Spleen (tissue), 13 donors: ENCODE measurements at places on chromosomes 12 and 14. TPM values are rescaled to one million over a fixed set of nuclear protein-coding genes. Genes with fewer than 3 reads are reported as not detected.

GRCh38 chr14:101276309-101277091, 284.8 kb upstream of the DIO3 start:
- H3K27me3 ChIP-seq, result no peaks in the 10 kb centered on the region
- no peak overlapping the region for H3K27ac ChIP-seq
- no peak overlapping the region for H3K4me3 ChIP-seq
- no peaks in the 10 kb centered on the region for H3K4me1 ChIP-seq
- H3K36me3 ChIP-seq, result no peaks in the 10 kb centered on the region
- no peak for DNase-seq

PROX2 gene
- total RNA-seq, result not detected

DNA sequence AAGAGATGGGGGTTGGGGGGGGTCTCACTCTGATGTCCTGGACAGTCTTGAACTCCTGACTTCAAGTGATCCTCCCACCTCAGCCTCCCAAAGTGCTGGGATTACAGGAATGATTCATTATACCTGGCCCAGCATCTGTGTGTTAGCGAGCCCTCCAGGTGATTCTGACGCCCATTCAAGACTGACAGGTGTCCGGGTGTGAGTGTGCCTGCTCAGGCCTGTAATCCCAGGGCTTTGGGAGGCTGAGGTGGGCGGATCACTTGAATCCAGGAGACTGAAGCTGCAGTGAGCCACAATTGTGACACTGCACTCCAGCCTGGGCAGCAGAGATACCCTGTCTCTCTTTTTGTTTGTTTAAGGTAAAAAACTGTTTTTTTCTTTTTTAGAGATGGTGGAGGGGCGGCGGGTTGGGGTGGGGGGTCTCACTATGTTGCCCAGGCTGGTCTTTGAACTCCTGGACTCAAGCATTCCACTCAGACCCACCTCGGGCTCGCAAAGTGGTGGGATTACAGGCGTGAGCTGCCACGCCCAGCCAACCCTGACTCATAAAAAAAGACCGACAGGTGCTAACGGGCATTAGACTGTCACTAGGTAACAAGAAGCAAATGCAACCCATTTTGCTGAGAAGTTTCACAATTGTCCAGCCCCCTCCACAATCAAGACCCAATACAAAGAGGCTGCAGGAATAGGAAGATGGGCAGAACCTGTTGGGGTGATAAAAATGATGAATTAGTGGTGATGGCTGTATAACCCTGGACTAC, 4.7 kb downstream of the VSIG10 start:
- peaks cover 20% of the 10 kb centered on the region for H3K4me1 ChIP-seq
- H3K27me3 ChIP-seq, result peaks cover 8% of the 10 kb centered on the region
- H3K27ac ChIP-seq, result no peak overlapping the region
- no peak for DNase-seq
- H3K4me3 ChIP-seq, result no peak overlapping the region
- no peaks in the 10 kb centered on the region for H3K36me3 ChIP-seq

DNA sequence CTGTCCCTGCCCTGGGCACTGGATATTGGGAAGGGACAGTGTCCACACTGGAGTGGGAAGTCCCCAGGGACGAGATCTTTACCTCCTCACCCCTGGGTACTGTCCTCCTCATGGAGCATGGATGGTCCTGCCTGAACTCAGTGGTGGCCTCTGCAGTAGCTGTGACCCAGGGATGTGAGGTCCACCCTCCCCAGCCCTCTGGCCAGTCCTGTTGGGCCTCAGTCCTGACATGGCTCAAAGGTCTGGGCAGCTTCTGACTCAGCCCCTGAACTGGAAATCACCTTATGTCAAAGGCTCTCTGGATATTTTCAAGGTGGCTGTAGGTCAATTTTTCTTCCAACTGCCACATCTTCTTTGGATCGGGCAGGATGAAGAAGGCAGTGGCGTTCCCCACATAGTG, 24.4 kb downstream of the SERPINA1 start:
- H3K27me3 ChIP-seq, result no peaks in the 10 kb centered on the region
- no peak for DNase-seq
- no peaks in the 10 kb centered on the region for H3K4me1 ChIP-seq
- no peak overlapping the region for H3K27ac ChIP-seq
